Dermis microvascular lymphatic vessel endothelial cell (primary cell): ENCODE measurements at places on chromosomes 1 and 21.

DNA sequence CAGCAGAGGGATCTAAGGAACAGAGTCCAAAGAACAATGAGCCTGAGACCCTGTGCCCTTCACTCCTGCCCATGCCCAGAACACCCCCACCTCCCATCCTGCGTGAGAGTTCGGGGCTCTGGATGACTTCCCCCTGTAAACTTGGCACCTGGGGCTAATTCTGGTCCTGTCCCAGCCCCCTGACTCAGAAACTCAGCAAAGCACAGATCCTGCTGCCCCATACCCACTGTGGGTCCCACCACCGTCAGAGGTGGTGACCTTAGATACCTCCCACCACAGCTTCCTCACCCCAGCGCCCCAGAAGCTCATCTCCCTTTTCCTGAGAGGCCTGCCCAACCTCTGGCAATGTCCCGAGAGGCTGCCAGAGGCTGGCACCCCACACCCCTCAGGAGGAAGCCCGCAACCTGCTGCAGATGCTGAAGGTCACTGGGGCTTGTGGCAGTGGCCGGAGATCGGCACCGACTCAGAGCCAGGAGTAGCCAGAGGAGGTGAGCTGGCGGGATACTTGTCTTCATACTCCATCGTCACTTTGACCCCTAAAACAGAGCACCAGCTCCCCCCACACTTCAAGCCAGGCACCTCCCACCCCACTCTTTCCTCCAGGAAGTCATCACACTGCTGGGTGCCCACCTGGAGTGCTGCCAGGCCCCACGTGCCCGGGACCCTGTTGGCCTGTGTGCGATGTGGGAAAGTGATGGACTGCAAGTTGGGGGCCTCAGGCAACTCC lies 111.6 kb upstream of the IFFO2 start:
- no peak for DNase-seq

DNA sequence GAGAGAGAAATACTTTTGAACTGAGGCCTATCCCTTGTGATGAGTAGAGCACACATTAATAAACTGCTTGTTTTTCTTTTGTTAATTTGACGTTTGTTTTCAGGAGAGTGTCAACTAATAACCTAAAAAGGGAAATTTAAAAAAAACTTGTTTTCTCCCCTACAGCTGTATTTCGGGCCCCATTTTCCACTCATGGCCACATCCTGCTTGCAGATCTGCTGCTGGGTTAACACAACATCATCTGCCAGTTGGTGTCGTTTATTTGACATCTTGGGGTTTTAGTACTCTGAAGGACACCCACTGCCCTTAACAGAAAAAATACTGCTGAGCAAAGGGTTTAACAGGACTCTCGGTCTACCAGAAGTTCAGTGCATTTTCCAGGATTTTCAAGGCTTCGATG lies 848 bp upstream of the PYHIN1 start:
- DNase-seq = no peak

GRCh38 chr1:245467804-245468203 lies 313.0 kb downstream of the KIF26B start:
- no peak for DNase-seq

GRCh38 chr1:109218516-109218915 lies 4.8 kb downstream of the SARS1 start:
- no peak for DNase-seq

DNA sequence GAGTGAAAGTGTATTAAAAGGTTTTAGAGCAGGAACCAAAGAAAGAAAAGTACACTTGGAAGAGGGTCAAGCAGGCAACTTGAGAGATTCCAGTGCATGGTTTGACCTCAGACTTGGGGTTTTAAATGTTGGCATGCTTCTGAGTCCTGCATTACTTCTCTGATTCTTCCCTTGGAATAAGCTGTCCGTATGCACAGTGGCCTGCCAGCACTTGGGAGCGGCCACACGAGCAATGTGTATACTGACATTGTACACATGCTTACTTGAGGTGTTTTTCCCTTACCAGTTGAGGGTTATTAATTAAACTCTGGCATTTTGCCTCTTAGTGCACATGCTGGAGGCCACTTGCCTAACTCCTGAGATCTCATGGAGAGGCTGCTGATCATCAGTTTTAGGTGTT lies 786.6 kb upstream of the RGS18 start:
- no peak for DNase-seq

- DNase-seq = no peak
Measured at GRCh38 chr1:29462096-29462495, 225.8 kb downstream of the PTPRU start.

GRCh38 chr1:98328855-98329254 lies 332.7 kb upstream of the SNX7 start:
- DNase-seq = no peak

GRCh38 chr1:199490769-199491527 lies 536.6 kb upstream of the NR5A2 start:
- no peak for DNase-seq

DNA sequence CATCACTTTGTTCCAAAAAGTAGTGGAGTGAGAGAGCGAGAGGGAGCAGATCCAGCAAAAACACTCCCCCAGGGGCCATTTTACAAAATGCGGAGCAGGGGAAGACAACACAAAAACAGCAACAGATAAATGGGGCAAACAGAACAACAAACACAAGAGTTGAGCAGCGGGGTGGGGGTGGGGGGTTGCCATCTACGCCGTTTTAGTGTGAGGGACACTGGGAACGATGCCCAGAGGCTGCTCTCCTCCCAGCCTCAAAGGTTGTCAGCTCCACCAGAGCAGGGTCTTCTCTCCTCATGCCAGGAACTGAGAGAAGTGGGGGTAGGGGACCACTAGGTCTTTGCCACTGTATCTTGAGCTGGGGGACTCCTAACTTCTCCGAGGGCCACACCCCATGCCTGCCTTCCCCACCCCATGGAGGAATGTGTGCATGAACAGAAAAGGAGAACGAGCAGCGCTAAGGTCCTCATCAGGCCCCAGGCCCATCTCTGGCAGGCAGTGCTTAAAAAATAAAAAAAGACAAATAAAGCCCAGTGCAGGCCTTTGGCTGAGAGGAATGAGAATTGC lies 1.3 kb upstream of the PBXIP1 start:
- no peak for DNase-seq

DNA sequence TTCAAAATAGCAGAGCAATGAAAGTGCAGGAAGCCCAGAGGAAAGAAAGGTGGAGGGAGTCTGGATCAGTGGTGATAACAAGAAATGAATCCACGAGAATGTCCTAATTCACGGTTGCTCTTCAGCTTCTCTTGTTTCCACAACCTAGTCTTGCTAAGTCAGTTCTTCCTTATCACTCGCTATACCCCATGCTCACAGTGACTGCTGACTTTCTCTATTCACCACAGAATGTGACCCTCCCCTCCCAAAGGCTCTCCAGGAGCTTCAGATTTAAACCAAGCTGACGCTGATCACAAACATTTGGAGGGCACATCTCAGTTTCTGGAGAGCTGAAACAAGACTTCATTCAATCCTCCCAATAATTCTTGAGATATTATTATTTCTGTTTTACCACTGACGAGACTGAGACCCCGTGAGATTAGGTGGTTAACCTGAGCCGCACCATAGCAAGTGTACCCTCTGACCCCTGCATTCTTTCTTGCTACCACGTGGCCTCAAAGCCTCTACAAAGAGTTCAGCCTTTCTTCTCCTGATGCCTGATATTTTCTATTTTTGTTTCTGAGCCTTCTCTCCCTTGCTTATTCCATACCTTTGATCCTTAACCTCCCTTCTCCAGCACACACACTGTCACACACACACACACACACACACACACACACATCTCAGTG lies 10.7 kb upstream of the CCN1 start:
- no peak for DNase-seq

- peak; percentile 10 for DNase-seq
Measured at GRCh38 chr1:64572222-64572900, 102.4 kb downstream of the CACHD1 start.

DNA sequence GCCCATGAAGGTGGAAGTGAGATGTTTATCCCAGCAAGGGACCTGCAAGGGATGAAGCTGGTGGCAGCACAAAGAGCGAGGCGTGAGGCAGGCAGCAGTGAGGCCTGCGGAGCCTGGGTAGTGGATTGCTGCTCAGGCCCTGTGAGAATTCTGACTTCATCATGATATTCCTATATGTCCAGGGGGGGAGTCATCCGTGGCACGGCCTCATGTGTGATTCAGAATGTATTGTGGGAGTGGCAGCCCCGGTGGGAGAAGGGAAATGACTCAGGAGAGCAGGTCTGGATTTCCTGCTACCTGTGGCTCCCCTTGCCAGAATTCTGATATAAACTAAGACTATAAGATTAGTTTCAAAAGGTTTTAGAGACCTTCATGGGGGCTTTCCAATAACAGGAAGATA lies 240.9 kb downstream of the CAMTA1 start:
- DNase-seq = no peak

DNA sequence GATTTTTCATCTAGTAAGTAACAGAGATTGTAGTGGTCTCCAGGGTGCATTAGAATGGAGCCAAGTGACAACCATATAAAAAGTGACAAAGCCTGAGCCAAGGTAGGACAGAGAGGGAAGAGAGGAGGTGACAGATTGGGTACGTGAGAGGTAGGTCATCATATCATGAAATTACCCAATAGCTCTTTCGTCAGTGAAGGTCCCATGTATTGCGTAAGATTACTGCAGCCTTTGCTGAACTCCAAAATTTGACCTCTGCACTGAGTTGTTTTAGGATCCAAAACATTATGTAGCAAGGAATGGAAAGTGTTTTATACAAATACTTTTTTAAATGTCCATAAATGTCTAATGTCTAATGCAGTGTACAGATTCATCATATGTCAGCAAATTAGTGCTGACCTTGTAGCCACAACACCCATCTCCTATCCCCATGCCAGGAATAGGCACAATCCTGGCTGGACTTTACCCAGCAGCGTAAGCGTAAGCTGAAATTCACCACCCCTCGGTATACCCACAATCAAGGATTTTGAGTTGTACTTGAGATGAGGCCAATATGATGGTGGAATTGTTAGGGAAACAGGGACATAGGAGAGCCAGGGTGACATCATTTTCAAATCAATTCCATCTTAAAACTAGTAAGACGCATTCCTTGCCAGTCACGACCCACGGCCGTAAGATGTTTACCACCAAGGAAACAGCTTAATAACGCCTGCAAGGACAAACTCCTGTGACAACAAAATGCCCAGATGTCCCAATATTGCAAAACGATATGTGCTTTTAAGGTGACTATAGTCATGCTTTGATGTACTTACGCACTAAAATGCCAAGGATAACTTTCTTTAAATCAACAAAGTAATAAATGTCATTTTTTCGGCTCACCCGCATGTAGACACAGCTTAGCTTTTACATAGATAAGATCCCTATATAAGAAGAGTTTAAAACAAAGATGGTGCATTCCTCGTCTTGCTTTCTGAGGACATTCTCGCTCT lies 38.1 kb upstream of the GREM2 start:
- DNase-seq = no peak

- DNase-seq = no peak
Measured at GRCh38 chr1:15137809-15138208, 15.7 kb upstream of the TMEM51 start.

GRCh38 chr1:43315963-43316737 lies 15.4 kb downstream of the TIE1 start:
- DNase-seq = no peak

DNA sequence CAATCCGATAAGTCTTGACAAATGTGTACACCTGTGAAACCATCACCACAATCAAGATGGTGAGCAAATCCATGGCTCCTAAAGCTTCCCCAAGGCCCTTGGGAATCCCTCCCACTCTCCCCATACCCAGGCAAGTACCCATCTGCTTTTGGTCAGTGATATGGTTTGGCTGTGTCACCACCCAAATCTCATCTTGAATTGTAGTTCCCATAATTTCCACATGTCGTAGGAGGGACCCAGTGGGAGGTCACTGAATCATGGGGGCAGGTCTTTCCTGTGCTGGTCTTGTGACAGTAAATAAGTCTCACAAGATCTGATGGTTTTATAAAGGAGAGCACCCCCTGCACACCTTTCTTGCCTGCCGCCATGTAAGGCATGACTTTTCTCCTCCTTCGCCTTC lies 14.6 kb upstream of the GUCA2B start:
- no peak for DNase-seq

GRCh38 chr1:103106426-103107341 lies 1.6 kb downstream of the COL11A1 start:
- peak; percentile 26 for DNase-seq

DNA sequence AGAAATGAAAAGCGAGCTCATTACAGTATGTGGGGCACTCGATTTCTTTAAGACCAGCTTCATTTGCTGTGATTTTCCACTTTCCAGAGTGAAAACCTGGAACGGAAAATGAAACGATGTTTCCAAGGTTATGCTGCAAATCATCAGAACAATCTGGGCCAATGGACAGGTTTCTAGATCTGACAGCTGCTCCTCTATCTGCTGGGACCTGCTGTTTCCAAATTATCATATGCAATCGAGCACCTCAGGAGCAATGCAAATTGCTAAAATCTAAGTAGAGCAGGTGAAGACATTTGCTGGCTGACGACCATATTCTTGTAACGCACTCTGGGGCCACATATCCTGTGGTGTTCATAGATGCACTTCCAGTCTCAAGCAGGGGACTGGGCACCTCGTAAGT lies 39.7 kb upstream of the TIAM1 start:
- DNase-seq = no peak

DNA sequence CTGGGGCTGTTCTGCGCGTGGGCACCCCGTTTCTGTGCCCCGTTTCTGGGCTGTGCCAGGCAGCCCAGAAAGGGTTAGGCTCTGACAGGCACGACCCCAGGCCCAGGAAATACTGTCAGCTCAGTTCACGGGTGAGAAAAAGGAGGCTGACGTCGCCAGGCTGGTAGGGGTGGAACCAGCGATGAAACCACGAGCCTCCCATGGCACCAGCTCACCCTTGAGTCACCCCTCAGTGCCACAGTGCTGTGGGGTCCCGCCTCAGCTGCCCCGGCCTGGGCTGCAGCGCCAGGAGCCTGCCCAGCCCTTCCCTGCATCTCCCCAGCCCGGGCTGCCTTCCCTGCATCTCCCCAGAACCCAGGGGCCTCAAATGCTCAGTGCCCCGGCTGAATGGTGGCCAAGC lies 11.5 kb downstream of the MEGF6 start:
- no peak for DNase-seq

GRCh38 chr1:41884256-41885230 lies 34.2 kb downstream of the HIVEP3 start:
- DNase-seq = no peak

GRCh38 chr1:114090738-114091505 lies 62.7 kb downstream of the SYT6 start:
- no peak for DNase-seq

DNA sequence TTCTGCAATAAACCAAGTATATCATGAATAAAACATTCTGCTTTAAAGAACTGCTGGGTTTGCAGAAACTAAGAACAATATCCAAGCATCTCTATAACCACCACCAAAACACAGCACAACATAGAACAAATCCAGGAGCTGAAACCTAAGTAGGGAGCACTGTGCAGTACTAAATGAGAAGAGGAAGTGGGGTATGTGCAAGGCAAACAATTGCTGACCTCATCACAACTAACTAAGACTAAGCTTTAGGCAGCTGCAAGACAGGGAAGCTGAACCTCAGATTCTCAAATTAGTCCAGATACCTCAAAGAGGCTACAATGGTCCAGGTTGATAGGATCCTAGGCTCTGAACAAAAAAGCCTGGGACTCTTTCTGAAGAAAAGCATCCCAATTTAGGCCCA lies 172.6 kb downstream of the SLC44A5 start:
- DNase-seq = no peak
